ENCODE measurements at places on chromosomes 6 and 20.

- DNase-seq, result no peak
Measured at GRCh38 chr20:42041000-42041565, 422.9 kb upstream of the CHD6 start.

DNA sequence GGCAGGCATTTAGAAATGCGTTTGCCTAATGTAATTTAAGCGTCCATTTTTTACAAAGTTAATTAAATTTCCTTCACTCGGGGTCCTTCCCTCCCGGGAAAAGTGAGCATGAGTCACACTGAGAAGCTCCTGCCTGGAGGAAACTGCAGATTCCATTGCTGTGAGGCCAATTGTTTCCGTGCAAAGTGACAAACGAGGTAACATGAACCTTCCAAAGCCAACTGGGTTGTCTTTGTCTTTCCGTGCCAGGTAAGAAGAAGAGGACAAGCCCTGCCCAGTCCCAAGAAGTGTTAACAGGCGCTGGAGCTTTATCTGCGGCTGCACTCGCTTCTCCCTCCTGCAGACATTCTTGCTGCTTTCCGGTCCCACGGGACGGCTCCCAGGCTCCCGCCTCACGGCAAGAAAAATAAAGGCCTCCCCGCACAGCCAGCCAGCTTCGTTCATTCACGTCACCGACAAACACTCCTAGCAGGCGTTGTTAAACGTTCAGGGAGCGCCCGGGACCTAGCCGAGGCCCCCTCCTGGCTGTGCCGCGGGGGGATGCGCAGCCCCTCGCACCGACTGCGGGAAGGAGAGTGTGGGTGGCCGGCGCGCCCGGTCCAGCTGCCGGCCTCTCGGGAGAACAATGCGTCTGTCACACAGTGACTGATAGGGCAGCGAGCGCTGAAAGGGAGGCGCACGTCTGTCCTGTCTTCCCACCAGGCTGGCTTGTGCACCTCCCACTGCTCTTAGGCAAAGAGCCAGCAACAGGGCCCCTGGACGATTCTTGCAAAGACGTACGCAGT, 61.5 kb upstream of the HDDC2 start:
- no peak for DNase-seq

DNA sequence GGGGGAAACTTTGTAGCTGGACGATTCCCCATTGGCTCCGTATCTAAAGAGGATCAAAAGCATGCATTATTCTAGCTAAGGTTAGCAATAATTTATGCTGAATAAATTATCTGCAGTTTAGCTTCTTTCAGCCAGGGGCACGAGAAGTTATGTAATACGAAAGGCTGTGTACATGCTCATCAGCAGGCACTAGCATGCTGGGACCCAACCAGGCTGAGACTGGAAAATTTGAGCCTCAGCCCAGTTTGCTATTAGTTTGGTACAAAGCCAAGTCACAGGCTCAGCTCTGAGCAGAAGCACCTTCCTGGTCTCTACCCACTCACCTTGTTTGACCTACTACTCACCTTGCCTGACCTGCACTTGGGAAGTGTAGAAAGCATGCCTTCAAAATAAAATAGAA, 328.1 kb upstream of the ARID1B start:
- DNase-seq, result no peak

GRCh38 chr6:62150048-62150663, 135.9 kb downstream of the KHDRBS2 start:
- no peak for DNase-seq

- DNase-seq, result no peak
Measured at GRCh38 chr20:61785567-61785816, 280.2 kb downstream of the TAF4 start.
